ENCODE measurements at places on chromosomes 6 and 20.

DNA sequence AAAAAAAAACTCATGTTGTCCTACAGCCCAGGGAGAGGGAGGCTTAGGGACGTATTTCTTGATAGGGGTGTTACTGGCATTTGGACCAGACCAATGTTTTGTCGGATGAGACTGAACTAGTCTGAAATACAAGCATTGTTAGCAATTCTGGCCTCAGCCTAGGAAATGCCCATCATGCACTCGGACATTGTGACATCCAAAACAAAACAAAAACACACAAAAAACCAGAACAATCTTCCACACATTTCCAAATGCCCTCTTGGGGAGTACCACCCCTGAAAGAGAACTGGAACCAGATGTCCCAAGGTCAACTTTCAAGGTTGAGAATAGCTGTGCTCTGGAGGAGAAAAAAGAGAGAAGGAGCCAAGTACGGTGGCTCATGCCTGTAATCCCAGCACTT is 299.1 kb upstream of the JARID2 start:
- no peak for DNase-seq

DNA sequence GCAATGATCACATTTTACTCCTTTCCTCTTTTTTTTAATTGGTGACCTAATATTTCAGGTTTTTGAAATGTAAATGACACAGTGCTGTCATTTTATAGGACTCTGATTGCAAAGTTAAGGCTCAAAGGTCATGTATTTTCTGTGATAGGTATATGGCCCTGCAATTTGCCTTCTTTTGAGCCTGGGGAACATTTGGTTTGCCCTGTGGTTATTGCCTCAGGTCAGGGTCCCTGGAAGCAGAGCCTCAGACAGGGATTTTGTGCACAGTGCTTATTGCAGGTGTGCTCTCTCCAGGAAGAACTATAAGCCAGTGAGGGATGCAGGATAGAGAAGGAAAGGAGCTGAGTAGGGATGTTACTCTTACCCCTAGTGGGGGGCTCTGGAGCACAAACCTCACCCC is 229.3 kb upstream of the ECI2 start:
- no peak for DNase-seq

- DNase-seq: no peak
Measured at GRCh38 chr6:145532361-145532760, 203.0 kb downstream of the EPM2A start.

DNA sequence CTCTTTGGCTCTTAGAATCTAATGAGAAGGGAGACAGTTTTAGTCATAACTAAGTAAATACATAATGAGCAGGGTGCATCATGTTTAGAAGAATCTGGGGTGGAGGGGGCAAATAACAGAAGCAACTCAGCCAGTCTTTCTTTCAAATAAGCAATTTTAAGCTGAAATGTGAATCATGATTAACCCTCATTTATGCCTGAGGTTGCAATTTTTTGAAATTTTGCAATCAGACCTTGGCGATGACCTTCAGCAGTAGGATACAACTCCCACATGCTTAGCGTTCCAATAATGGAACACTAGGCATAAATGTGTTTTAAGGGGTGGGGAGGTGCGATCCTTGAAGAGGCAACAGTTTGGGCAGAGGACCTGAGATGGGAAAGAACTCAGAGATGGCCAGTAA is 30.6 kb downstream of the TMEM14B start:
- DNase-seq: no peak

- no peak for DNase-seq
Measured at GRCh38 chr20:24935140-24935539, 13.9 kb upstream of the CST7 start.

DNA sequence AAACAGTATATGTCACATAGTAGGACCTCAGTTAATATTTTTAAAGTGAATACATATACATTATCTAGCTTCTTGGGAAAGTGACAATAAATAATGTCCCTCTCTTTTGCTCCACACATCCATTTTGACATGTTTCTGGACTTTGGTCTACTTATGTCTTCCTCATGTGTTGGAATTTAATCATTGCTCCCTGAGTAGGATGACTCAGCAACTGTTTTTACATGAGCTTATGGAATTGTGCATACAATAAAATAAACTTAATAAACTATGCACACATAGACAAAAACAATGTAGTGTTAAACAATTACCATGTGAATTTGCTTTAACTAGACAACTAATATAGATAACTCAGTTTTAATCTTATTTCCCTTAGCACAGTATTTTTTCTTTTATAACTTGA is 503.8 kb downstream of the TFAP2B start:
- no peak for DNase-seq

DNA sequence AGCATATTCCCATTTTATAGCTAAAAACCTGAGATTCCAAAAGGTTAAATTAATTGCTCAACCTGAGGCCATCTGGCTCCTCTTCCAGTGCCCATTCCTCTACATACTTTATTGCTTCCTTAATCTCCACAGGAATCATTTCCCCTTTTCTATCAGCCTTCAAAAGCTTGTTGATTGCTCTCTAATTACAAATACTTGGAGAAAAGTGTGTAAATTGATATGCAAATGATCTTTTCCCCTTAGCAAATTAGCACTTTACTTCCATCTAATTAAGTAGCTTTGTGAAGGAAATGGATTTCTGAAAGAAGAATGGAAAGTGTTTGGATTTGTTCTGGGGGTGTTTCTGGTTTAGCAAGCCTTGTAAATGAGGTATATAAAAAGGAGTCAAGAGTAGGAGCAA is 323.3 kb downstream of the GRIK2 start:
- no peak for DNase-seq

DNA sequence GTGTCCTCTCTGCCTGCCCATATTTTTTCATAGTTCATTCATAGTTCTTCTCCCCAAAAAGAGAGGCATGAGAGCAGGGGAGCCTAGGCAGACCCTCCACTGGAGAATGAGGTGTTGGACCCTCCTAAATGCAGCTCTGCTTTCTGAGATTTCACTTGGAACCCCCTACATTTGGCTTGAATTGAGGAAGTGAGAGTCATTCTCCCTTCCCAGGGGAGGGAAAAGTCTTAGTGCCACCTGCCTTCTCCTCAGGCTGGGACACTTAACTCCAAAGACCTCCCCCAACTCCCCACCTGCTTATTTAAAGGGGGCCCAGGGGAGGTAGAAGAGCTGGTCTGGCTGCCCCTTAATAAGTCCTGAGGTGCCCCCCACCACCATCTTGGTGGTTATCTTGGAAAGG is 78.2 kb downstream of the CHMP4B start:
- no peak for DNase-seq

GRCh38 chr6:121550491-121551010 is 115.1 kb downstream of the GJA1 start:
- no peak for DNase-seq

DNA sequence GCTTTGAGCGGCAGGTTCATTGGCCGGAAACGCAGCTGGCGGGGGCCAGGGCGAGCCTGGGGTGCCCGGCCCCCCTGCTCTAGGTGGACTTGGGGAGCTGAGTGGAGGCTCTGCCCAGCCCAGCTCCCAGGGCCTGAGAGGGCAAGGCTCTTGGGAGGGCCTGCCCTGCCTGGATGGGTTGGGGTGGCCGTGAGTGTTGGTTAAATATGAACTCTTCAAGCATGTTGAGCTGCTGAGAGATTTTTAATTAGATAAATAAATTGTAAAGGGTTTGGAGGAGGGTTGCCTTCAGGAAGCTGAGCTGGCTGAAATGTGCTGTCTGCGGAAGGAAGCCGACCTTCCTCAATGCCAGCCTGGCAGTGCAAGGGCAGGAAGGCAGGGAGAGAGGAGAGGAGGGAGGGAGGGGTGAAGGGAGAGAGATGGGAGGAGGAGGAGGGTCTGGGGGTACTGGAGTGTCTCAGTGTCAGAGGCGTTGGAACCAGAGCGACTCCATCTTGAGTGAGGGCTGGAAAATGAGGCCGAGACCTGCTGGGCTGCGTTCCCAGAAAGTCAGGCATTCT is 39.4 kb upstream of the PMEPA1 start:
- DNase-seq: no peak

DNA sequence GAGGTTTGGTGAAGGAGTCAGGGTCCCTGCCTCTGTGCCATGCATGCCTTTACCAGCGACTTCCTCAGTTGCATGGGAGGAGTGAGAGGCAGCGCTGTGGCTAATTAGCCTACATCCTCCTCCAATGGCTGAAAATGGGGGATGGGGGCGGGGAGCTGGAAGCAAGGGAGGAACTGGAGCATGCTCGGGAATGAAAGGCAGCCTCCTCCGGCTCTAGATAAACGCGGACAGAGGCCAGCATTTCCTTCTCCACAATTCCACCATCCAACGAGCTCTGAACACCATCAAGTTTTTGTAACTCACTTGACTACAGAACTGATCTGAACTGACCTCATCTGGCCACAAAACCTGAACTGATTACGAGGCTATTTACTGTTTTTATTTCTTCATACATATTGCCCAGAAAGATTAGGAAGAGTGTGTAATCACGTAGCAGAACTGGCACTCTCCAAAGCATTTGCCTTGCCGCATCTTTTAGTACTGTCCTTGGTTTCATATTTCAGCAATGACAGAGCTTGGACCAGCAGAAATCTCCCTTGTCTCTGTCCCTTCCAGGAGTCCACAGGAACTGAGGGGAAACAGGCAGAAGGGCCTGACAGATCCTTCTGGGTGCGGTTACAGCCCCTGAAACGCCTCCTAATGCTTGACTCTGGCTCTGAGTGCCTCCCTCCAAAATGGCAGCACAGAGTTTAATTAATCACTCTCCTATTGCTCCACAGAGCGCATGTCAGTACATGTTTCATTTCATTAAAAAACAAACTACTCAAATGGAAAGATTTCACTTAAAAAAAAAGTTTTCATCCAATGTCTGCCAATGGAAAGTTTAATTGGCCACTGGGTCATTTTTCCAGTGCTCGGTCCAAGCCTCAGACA is 58.2 kb upstream of the TRAF3IP2 start:
- DNase-seq: no peak

DNA sequence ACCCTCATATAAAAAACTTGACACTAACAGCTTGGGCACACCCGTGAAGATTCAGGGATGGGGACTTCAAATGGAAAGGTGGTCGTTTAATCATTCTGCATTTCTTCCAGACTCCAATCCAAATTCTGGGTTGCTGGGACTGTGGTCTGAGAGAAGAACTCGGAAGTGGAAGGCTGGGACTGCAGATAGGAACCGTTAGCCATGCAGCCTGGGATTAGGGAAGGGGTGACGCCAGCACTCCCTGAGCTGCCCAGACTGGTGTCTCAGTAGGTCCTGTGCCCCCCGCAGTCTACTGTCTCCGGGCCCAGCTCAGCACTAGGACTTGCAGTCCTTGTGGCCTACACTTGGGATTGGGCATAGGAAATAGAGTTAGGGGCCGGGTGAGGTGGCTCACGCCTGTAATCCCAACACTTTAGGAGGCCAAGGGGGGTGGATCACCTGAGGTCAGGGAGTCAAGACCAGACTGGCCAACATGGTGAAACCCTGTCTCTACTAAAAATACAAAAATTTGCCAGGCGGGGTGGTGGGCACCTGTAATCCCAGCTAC is 511 bp upstream of the CLIC1 start:
- DNase-seq: no peak

GRCh38 chr6:16665992-16666391 is 95.3 kb downstream of the ATXN1 start:
- DNase-seq: no peak

- DNase-seq: no peak
Measured at GRCh38 chr6:132023490-132023889, 72.3 kb upstream of the CCN2 start.

DNA sequence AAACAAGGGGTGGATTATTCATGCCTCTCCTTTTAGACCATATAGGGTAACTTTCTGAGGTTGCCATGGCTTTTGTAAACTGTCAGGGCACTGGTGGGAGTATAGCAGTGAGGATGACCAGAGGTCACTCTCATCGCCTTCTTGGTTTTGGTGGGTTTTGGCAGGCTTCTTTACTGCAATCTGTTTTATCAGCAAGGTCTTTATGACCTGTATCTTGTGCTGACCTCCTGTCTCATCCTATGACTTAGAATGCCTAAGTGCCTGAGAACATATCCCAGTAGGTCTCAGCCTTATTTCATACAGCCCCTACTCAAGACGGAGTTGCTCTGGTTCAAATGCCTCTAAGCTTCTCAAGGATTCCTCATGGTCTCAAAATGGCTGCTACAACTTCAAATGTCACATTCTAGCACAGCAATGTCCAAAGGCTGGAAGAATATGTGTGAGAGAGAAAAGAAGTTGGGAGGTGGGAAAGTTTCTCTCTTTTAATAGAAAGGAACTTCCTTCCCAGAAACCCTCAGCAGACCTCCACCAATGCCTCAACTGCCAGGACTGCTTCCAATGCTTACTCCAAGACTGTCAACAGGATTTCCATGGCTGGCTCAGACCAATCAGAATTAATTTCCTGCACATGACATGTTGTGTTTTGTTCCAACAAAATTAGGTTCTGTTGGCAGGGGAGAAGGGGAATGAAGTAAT is 46.6 kb upstream of the SLC9A8 start:
- DNase-seq: no peak

DNA sequence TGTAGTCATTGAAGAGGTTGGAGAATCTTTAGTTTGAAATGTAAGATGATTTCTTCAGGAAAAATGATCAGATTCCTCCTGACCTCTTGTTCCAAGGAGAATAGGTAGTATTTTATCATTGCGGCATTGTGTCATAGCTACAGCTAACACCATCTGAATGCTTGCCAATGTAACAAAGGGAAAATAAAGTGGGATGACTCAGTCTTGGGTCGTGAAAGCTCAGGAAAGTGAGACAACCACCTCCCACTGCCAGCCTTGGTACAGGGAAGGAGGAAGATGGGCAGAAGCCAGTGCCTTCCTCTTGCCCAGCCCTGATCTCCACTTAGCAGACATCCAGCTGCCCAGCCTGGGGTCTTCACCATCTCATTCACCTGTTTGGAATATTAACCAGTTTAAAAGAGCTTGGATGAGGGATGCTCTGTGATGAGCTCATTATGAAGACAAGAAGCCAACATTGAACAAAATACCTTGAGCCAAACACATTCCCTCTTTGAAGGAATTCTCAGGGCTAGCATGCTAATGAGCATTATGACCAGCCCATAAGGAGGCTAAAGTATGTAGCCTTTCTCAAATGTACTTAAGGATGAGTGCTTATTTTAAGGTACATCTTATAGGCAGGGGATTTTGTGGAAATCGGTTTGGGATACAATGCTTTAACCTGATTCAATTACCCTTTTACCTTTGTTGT is 40.0 kb upstream of the APCDD1L start:
- no peak for DNase-seq

DNA sequence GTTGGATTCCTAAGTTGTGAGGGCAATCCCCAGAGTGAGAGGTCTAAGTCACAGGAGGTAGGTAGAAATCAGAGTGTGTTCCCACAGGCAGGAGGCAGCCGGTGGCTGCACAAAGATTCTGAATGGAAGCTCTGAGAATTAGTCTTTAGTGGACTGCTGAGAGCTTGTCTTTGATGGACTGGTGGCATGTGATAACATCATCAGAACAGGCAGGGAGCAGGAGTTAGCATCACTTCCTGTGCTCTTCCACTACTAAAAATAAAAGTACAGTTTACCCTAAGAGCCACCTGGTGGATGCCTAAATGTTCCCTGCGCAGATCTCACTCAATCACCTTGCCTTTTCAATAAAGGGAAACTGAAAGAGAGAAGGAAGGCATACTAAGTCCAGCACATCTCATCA is 294.6 kb upstream of the POU3F2 start:
- DNase-seq: no peak

GRCh38 chr6:20213271-20213798 is 1.1 kb upstream of the MBOAT1 start:
- no peak for DNase-seq

GRCh38 chr6:57173886-57174510 is 1.9 kb downstream of the BAG2 start:
- DNase-seq: no peak

GRCh38 chr20:47262008-47262364 is 94.5 kb downstream of the ZMYND8 start:
- DNase-seq: no peak
